ENCODE measurements at places on chromosomes 2 and 18. TPM values are rescaled to one million over a fixed set of nuclear protein-coding genes. Genes with fewer than 3 reads are reported as not detected.
A peak's percentile ranks its signal among the peaks of the same experiment; 100 is the strongest.

DNA sequence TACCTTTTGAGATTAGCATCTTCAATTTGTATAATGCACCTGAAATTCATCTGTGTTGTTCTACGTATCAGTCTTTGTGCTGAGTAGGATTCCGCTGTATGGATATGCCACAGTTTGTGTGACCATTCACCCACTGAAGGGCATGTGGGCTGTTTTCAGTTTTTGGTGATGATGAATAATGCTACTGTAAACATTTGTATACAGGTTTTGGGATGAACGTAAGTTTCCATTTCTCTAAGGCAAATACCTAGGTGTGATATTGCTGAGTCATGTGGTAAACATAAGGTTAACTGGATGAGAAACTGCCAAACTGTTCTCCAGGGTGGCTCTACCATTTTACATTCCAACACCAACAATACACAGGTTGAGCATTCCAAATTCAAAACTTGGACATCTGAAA is 35.1 kb downstream of the CABYR start:
- no peak for DNase-seq
- no peaks in the 10 kb centered on the region for H3K27me3 ChIP-seq
- H3K4me3 ChIP-seq: no peak overlapping the region
- peaks cover 3% of the 10 kb centered on the region for H3K36me3 ChIP-seq

DNA sequence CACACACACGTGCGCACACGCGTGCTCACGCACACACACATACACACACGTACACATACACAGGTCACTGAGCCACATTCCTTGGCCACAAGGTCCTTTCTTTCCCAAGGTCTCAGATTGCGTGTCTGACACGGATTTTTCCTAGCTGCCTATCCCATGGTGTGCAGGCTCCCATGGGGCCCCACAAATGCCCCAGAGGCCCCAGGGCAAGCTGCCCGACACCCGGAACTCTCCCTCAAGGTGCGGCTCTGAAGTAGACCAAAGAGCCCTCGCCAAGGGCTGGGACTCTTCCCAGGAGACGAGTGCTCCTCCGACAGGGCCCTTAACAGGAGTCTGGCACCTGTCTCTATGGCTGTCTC is 46.7 kb downstream of the SDC1 start:
- H3K36me3 ChIP-seq: no peaks in the 10 kb centered on the region
- no peaks in the 10 kb centered on the region for H3K27me3 ChIP-seq
- no peak overlapping the region for H3K4me3 ChIP-seq
- H3K4me1 ChIP-seq: peaks cover 6% of the 10 kb centered on the region
- no peak for DNase-seq

Gene EFHD1
- 1.6 TPM for total RNA-seq

Gene MRPL19
- 29.1 TPM for total RNA-seq

DNA sequence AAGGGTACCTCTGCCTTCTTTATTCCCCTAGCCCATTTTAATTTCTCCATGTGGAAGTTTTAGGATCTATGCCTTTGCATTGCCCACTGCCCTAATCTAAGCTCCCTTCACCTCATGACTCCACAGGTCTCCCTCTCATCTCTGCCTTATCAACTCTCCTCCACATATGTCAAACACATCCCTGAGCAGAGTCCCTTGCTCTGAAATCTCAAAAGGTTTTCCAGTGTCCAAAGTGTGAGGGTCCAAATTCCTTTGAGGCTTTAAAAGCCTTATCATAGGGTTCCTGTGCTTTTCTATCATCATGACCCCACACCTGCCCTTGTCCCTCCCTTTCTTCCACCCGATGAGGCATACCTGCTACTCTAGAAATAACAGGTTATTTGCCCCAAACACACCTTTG is 38.6 kb downstream of the SLC4A1AP start:
- no peak overlapping the region for H3K27ac ChIP-seq
- no peaks in the 10 kb centered on the region for H3K36me3 ChIP-seq
- no peaks in the 10 kb centered on the region for H3K4me1 ChIP-seq
- no peaks in the 10 kb centered on the region for H3K27me3 ChIP-seq

DNA sequence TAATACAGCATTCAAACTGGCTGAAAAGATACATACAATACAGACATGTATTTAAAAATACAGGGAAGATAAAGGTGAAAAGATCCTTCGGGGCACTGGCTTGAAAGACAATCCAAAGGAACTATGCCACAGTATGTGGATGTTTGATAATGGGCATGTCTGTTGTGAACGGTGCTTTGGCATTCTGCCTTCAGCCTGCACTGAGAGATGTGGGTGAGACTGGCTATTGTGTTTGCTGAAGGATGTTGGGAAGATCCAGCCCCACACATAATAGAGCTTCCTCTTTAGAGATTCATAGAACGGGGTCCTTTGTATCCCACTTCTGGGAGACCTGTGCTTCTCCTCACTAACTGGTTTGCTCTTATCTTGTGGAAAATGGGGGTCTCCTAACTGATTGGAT is 65.1 kb upstream of the CXCR4 start:
- no peak overlapping the region for H3K27ac ChIP-seq
- DNase-seq: no peak
- no peaks in the 10 kb centered on the region for H3K4me1 ChIP-seq
- no peaks in the 10 kb centered on the region for H3K27me3 ChIP-seq
- H3K36me3 ChIP-seq: no peaks in the 10 kb centered on the region

GRCh38 chr2:133726973-133727372 is 158.7 kb upstream of the NCKAP5 start:
- H3K4me1 ChIP-seq: no peaks in the 10 kb centered on the region
- no peak for DNase-seq
- H3K27ac ChIP-seq: no peak overlapping the region
- no peaks in the 10 kb centered on the region for H3K36me3 ChIP-seq
- peak overlapping the region; percentile 34 for H3K4me3 ChIP-seq

DNA sequence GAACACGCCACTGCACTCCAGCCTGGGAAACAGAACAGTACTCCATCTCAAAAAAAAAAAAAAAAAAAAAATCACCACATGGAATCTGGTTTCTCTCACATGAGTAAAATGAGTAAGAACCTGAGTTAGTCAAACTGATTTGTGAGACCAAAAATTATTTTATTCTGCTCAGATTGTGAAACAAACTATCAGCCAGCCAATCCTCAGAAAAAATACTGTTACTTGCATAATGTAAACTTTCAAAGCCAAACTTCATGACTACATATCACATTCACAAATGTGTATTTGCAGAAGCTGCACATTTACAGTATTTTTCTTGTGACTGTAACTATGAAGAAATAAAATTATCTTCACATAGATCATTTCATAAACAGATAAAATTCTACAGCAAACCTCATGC is 23.2 kb downstream of the SUMO1 start:
- no peak for DNase-seq
- H3K4me1 ChIP-seq: no peaks in the 10 kb centered on the region
- H3K27me3 ChIP-seq: no peaks in the 10 kb centered on the region
- no peak overlapping the region for H3K4me3 ChIP-seq

- no peaks in the 10 kb centered on the region for H3K36me3 ChIP-seq
- H3K27ac ChIP-seq: no peak overlapping the region
- DNase-seq: no peak
Measured at GRCh38 chr18:5196253-5197031, 615 bp downstream of the AKAIN1 start.

- peak overlapping the region; percentile 87 for H3K27ac ChIP-seq
- no peaks in the 10 kb centered on the region for H3K36me3 ChIP-seq
- no peak overlapping the region for H3K4me3 ChIP-seq
- DNase-seq: peak; percentile 48
Measured at GRCh38 chr2:219126555-219126954, 34.1 kb downstream of the NHEJ1 start.

DNA sequence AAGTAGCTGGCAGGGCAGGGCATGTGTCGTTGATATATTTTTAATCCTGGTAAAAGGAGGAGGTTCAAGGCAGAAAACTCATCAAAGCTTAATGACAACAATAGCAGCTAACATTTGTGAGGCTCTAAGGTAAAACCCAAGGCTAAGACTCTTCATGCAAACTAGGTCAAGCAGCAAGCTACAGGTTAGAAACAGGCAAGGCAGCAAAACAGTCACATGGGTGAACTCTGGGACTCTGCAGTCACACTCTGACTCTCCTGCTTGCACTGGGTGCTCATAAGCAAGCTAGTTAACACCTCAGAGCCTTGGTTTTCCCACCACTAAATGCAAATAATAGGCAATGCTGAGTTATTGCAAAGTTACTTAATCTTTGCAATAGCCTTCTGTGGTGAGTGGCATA is 7.9 kb downstream of the IL1RN start:
- no peak overlapping the region for H3K4me3 ChIP-seq
- H3K4me1 ChIP-seq: no peaks in the 10 kb centered on the region
- no peaks in the 10 kb centered on the region for H3K27me3 ChIP-seq
- no peak for DNase-seq

GRCh38 chr2:120384486-120385354 is 38.8 kb downstream of the INHBB start:
- H3K4me3 ChIP-seq: no peak overlapping the region
- no peaks in the 10 kb centered on the region for H3K36me3 ChIP-seq
- no peak overlapping the region for H3K27ac ChIP-seq
- no peak for DNase-seq
- no peaks in the 10 kb centered on the region for H3K27me3 ChIP-seq

- no peaks in the 10 kb centered on the region for H3K27me3 ChIP-seq
- peaks cover 10% of the 10 kb centered on the region for H3K4me1 ChIP-seq
- no peak overlapping the region for H3K27ac ChIP-seq
- no peak for DNase-seq
- no peak overlapping the region for H3K4me3 ChIP-seq
- H3K36me3 ChIP-seq: no peaks in the 10 kb centered on the region
Measured at GRCh38 chr2:48112911-48113680, 206.8 kb upstream of the FBXO11 start.

- H3K27ac ChIP-seq: no peak overlapping the region
- H3K4me1 ChIP-seq: no peaks in the 10 kb centered on the region
- H3K36me3 ChIP-seq: no peaks in the 10 kb centered on the region
- H3K4me3 ChIP-seq: no peak overlapping the region
- no peaks in the 10 kb centered on the region for H3K27me3 ChIP-seq
Measured at GRCh38 chr2:177740700-177741099, 331.9 kb downstream of the PDE11A start.

Data from transverse colon (tissue), 4 donors.